ENCODE measurements at places on chromosomes 16 and 17. TPM values are rescaled to one million over a fixed set of nuclear protein-coding genes. Genes with fewer than 3 reads are reported as not detected.

- H3K36me3 ChIP-seq: no peaks in the 10 kb centered on the region
- H3K27me3 ChIP-seq: no peaks in the 10 kb centered on the region
- H3K27ac ChIP-seq: no peak overlapping the region
- H3K4me1 ChIP-seq: no peaks in the 10 kb centered on the region
- no peak overlapping the region for H3K4me3 ChIP-seq
These were observed 135.5 kb downstream of the HAPSTR1 start for GRCh38 chr16:9226924-9227323.

GRCh38 chr17:80762076-80762475 is 217.4 kb downstream of the RPTOR start:
- peak; percentile 55 for DNase-seq
- no peak overlapping the region for H3K4me3 ChIP-seq
- peaks cover 18% of the 10 kb centered on the region for H3K4me1 ChIP-seq
- peak overlapping the region; percentile 70 for H3K27ac ChIP-seq

GRCh38 chr16:61105544-61105943 is 930.7 kb downstream of the CDH8 start:
- H3K36me3 ChIP-seq: no peaks in the 10 kb centered on the region
- no peak for DNase-seq
- no peaks in the 10 kb centered on the region for H3K4me1 ChIP-seq
- no peak overlapping the region for H3K27ac ChIP-seq
- H3K4me3 ChIP-seq: no peak overlapping the region

DNA sequence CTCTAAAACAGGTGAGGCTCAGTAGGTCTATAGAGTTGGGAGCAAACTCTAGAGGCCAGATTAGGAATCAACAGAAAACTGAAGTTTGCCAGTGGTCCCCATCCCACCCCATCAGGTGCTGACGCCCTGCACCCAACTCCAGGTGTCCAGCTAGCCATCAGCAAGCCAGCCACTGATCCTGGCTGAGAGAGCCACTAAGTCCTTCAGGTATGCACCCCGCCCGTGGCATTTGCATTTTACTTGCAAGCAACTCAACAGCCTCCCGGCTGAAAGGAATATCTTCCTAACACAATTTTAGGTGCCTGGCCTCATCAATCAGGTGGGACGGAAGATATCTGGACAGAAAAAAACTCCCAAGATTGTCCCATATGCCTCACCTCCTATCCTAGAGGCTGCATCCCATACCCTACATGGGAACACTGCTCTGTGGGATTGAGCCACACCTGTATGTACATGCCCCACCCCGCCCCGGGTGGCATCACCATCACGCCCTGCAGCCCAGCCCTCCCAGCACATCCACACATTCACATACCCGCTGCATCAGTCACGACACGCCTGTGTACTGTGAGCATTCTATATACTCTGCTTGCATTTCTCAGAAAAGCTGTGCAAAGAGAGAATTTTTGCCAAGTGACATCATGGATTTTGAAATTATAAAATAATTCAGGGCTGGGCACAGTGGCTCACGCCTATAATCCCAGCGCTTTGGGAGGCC is 8.3 kb downstream of the OTOP3 start:
- no peak for DNase-seq
- H3K27me3 ChIP-seq: peaks cover 23% of the 10 kb centered on the region
- no peak overlapping the region for H3K4me3 ChIP-seq
- no peak overlapping the region for H3K27ac ChIP-seq
- H3K36me3 ChIP-seq: no peaks in the 10 kb centered on the region
- no peaks in the 10 kb centered on the region for H3K4me1 ChIP-seq

GRCh38 chr17:30375661-30376060 is 3.1 kb upstream of the CPD start:
- no peak overlapping the region for H3K27ac ChIP-seq
- DNase-seq: no peak
- H3K4me3 ChIP-seq: no peak overlapping the region
- no peaks in the 10 kb centered on the region for H3K27me3 ChIP-seq
- peaks cover 33% of the 10 kb centered on the region for H3K4me1 ChIP-seq

DNA sequence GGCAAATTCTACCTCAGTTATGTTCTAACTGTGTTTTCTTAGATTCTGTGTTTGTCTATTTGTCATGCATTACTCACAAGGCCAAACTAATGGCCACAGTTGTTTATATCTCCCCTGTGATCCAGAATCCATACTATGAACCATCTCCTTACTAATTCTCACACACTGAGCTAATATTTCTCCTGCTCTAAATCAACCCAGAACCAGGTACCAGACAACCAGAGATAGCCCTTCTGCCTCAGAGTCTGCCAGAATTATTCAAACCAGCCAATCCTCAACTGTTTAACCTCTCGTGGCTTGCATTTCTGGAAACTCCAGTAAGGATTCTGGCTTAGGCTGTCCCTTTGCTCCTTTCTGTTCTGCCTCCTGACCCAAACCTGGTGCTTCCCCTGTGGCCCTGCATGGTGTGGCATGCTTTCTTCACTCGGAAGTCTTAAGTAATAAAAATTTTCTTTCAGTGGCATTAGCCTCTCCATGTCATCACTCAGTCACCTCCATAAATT is 59.4 kb downstream of the EFCAB5 start:
- H3K36me3 ChIP-seq: no peaks in the 10 kb centered on the region
- H3K4me3 ChIP-seq: no peak overlapping the region
- no peak for DNase-seq
- peaks cover 8% of the 10 kb centered on the region for H3K27me3 ChIP-seq
- peaks cover 8% of the 10 kb centered on the region for H3K4me1 ChIP-seq

DNA sequence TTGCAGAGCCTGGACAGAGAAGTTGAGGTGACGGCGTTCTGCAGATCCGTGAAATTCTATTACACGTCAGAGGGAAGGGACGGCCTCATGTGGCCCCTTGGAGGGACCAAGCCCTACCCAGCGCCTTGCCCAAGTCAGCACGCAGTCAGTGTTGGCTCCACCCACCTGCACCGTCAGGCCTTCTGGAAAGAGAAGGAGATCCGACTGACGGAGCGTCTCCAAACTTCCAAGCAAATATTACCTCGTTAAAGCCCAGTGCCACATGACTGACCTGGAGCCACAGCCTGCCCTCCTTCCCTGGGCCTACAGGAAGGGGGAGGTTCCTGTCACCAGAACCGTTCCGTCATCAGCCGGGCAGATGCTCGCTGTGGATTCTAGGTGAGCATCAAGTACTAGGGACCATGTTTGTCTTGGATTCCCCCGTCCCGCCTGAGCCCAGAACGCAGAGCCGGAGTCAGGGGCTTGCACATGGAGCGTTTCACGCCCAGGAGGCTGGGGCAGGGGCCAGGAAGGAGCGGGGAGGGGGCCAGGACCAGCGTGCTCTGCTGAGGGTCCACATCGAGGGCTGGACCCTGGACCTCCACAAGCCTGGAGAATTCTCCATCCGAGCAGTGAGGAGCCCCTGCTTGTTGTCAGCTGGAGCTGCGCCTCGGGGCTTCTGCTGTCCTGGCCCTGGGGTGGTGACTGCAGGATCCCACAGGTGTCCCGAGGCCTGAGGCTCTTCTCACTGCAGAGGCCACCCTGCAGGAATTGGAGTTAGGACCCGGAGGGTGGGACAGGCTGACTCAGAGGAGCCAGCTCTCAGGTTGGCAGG is 22.6 kb upstream of the METRNL start:
- peaks cover 16% of the 10 kb centered on the region for H3K4me1 ChIP-seq
- no peaks in the 10 kb centered on the region for H3K36me3 ChIP-seq
- peak; percentile 66 for DNase-seq
- peak overlapping the region; percentile 62 for H3K4me3 ChIP-seq
- H3K27ac ChIP-seq: peak overlapping the region; percentile 58

GRCh38 chr17:69757688-69758430 is 317.2 kb upstream of the KCNJ16 start:
- peak overlapping the region; percentile 25 for H3K27ac ChIP-seq
- no peaks in the 10 kb centered on the region for H3K27me3 ChIP-seq
- no peak overlapping the region for H3K4me3 ChIP-seq
- H3K36me3 ChIP-seq: no peaks in the 10 kb centered on the region
- no peak for DNase-seq

GRCh38 chr17:50289278-50289677 is 15.0 kb downstream of the TMEM92 start:
- peak overlapping the region; percentile 92 for H3K27ac ChIP-seq
- H3K27me3 ChIP-seq: no peaks in the 10 kb centered on the region

DNA sequence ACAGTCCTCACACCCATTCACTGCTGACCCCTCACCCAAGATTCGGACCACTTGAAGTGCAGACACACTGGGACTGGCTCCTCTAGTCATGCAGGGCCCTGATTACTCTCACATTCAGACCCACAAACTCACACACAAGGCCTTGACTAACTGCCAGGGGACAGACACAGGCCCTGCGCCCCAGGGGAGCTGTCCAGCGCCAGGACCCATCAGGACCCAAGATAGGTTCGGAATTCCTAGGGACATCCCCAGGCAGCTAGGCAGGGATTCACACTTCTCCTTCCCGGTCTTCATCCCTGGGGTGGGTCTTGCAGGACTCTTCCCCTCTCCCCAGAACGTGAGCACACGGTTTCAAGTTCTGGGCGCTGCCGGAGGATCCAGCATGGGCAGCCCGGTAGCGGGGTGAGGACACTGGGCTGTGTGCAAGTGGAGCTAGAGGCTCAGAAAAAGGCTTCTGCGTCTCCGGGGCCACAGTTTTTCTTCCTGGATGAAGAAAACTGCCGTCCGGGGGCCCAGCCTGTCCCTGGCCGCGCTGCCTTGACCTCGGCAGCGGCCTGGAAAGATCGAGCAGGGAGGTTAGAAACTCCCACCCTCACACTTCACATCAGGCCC is 1.6 kb downstream of the SEZ6 start:
- no peak overlapping the region for H3K4me3 ChIP-seq
- no peaks in the 10 kb centered on the region for H3K36me3 ChIP-seq
- H3K27ac ChIP-seq: no peak overlapping the region
- DNase-seq: peak; percentile 78
- peaks cover 6% of the 10 kb centered on the region for H3K4me1 ChIP-seq

GRCh38 chr17:2798678-2799077 is 2.4 kb downstream of the RAP1GAP2 start:
- no peak overlapping the region for H3K4me3 ChIP-seq
- H3K27ac ChIP-seq: no peak overlapping the region
- DNase-seq: peak; percentile 42
- no peaks in the 10 kb centered on the region for H3K36me3 ChIP-seq
- H3K4me1 ChIP-seq: no peaks in the 10 kb centered on the region
- peaks cover 37% of the 10 kb centered on the region for H3K27me3 ChIP-seq

GRCh38 chr16:49958448-49958847 is 66.6 kb upstream of the CNEP1R1 start:
- peaks cover 3% of the 10 kb centered on the region for H3K27me3 ChIP-seq
- DNase-seq: no peak
- H3K4me1 ChIP-seq: no peaks in the 10 kb centered on the region
- no peaks in the 10 kb centered on the region for H3K36me3 ChIP-seq
- no peak overlapping the region for H3K4me3 ChIP-seq
- no peak overlapping the region for H3K27ac ChIP-seq

DNA sequence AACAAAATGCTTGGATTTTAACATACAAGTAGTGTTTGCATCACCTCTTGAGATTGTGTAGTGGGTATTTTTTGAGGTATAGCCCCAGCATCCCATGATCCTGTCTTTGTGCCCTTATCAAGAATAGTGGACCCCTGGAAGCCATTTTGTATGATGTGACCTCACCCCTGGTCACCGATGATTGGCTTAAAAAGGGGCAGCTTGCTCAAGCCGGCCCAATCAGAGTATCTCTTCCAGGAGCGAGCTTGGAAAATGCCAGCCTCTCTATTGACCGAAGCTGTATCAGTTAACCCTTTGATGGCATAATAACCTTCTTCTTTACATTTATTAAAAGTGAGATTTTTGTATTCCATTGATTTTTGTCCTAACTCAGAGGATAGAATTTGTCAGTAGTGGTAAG is 55.5 kb upstream of the FAM20A start:
- H3K36me3 ChIP-seq: no peaks in the 10 kb centered on the region
- no peaks in the 10 kb centered on the region for H3K27me3 ChIP-seq
- H3K4me1 ChIP-seq: peaks cover 10% of the 10 kb centered on the region
- H3K4me3 ChIP-seq: no peak overlapping the region

- H3K4me1 ChIP-seq: no peaks in the 10 kb centered on the region
- H3K27ac ChIP-seq: no peak overlapping the region
- no peaks in the 10 kb centered on the region for H3K36me3 ChIP-seq
- no peak overlapping the region for H3K4me3 ChIP-seq
- peaks cover 13% of the 10 kb centered on the region for H3K27me3 ChIP-seq
These were observed 10.0 kb downstream of the CNGB1 start for GRCh38 chr16:57960826-57961472.

DNA sequence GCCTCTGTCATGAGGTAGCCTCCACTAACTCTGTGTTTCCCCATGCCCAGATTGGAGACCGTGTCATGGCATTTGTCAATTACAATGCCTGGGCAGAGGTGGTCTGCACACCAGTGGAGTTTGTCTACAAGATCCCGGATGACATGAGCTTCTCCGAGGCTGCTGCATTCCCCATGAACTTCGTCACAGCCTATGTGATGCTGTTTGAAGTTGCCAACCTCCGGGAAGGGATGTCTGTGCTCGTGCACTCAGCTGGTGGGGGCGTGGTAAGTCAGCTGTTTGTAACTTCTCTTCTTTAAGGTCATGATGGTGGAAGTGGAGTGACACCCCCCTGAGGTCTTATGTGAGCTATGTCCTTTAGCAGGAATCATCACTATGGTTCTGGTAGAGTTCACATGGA is 36.8 kb downstream of the VAT1L start:
- H3K27me3 ChIP-seq: no peaks in the 10 kb centered on the region
- H3K4me3 ChIP-seq: no peak overlapping the region
- H3K4me1 ChIP-seq: no peaks in the 10 kb centered on the region
- H3K36me3 ChIP-seq: no peaks in the 10 kb centered on the region

DNA sequence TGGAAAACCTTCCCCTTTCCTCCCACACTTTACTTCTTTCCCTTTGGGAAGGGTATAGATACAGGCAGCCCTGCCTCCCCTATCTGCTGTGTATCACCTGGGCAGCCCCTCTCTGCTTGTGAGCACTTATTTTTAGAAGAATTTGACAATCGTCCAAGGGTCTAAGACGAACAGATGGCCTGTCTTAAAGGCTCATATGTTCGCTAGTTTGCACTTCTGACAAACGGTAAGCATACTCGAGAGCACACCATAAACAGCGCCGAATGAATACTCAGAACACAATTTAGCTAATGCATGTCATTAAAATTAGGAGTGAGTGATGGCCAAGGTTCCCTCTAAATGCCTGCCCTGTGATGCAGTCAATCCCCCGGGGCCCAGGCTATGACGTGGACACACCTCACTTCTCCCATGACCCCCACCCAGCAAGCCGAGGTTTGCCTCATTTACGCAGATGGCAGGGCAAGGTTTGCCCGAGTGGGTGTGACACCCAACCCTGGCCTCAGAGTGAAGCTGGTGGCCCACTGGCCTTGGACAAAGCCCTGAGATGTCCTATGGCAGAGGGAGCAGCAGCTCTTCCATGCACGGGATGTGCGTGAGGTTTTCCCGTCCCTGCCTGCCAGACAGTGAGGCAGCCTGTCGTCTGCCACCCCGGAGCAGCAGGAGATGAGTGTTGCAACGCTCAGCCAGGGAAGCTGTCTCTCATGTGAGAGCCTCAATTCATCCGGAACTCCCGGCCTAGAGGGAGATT is 125.2 kb downstream of the C16orf78 start:
- no peaks in the 10 kb centered on the region for H3K27me3 ChIP-seq
- H3K27ac ChIP-seq: no peak overlapping the region
- no peaks in the 10 kb centered on the region for H3K4me1 ChIP-seq
- no peaks in the 10 kb centered on the region for H3K36me3 ChIP-seq

C16orf86 gene
- total RNA-seq: 6.2 TPM

ABCC12 gene
- not detected for total RNA-seq

SPNS3 gene
- total RNA-seq: not detected

EVI2A gene
- total RNA-seq: 191 TPM

TPSAB1 gene
- total RNA-seq: not detected

FOXO3B gene
- total RNA-seq: 8.7 TPM

SLC6A2 gene
- not detected for total RNA-seq

TAF15 gene
- 53.3 TPM for total RNA-seq

CCL1 gene
- total RNA-seq: not detected

KIF19 gene
- not detected for total RNA-seq
